ENCODE measurements at places on chromosomes 4 and X. TPM values are rescaled to one million over a fixed set of nuclear protein-coding genes. Genes with fewer than 3 reads are reported as not detected.

DNA sequence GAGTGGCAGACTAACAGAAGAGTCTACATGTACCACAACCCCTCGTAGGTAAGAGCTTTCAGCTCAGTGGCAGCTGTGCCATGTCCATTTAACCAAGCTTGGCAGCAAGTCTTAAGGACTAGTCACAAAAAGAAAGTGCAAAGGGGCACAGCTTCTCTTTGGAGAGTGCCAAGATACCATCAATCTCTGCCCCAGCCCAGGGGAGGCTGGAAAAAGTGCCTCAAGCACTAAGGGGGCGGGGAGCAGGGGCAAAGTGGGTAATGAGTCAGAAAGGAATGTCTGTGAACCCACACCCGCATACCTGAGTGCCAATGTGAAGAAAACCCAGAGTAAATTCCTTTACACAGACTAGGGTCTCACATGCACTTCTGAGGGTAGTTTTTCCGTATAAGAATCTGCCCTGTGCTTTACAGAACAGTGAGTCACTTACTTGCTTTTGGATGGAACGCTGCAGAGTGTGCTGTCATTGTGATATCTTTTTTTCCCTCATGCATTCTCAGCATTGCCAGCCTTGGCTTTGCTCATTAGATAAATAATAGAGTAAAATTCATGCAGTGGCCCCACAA lies 219.8 kb downstream of the ZNF674 start:
- peak; percentile 21 for DNase-seq

The CLNK gene
- total RNA-seq, result not detected

The HSFX1 gene
- total RNA-seq, result 0.43 TPM

DNA sequence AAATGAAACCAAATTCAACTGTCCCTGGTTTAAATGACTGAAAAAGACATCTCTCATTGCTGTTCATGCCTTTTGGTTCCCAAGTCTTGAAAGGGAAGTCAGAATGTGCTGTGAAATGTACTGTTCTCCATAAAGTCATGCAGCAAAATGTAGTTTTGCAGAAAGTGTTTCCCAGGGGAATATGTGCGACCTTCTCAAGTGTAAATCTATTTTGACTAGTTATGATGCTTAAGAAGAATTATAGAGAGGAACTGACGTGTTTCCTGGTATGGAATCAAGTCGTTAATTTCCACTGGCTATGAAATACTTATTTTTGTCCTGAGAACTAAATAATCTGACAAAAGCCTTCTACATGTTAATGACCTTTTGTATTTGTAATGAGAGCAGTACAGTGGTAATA lies 223.1 kb downstream of the CLCN4 start:
- DNase-seq, result peak; percentile 35

The DMP1 gene
- not detected for total RNA-seq

DNA sequence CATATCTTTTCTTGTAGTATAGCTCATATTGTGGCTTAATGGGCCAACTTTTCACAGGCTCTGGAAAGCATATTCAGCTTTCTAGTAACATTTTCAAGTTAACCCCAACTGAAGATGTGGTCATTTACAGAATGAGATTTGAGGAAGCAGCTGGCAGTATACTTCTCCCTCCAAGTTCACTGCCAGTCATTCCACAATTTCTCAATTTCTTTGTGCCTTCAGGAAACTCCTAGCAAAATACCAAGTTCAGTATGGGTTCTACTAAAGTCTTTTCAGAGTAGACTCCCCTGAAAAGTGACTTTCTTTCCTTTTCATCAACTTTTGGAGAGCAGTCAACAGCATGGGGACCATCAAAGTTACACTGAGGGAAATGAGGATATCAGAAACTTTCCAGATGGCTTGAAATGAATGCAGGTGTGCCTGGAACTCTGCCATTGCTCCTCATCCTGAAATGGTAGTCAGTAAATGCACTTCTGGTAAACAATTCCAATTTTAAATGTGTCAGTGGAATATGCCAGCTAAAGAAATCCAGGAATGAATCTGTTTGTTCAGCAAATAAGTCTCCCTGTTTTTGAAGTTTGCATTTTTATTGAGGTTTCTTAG lies 81.5 kb upstream of the TEX13D start:
- DNase-seq, result no peak

DNA sequence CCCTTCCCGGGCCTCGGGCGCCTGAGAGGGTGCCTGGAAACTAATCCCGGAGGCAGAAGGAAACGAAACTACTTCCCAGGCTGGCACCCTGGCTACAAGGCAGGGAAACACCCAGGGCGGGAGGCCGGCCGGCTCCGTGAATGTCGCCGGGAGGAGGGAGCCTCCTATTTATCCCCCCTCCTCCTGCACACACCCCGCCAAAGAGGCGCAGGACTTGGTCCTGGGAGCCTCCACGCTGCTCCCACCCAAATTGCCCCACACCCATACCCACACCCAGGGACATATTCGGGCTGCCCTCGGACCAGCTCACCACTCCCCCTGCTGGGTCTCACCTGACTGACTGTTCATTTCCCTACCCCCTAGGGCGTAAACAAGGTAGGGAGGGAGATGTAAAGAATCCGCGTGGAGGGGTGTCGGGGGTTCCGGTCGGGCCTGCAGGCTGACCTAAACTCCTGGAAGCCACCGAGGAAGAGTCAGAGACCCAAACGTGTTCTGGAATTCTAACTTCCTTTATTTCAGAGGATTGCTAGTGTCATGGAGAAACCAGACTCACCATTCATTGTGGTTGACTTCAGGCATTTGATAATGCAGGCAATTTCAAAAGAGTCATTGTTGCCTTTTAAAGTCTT lies at the start of gene BTC:
Gene BTC, minus strand, starts transcription at position 142 of the 629 bp plus-strand sequence. CDS start 198 bp downstream, outside the sequence.
- no peak for DNase-seq

DNA sequence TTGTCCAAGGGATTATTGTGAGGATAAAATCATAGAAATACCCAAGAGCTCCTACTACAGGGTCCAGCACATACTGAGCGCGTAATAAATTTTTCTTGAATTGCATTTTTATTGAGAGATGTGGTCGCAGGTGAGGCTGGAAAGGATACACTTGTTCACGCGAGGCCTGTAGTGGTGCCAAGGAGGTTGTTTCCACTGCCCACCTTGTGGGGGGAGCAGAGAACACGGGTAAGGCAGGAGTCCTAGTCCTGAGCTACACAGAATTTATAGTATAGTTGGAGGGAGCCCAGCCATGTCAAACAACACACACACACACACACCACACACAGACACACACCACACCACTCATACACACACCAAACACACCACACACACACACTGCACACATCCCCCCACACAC lies 31.8 kb upstream of the CYP4V2 start:
- no peak for DNase-seq

- DNase-seq, result no peak
Observed at GRCh38 chr4:1987296-1987695, 21.5 kb downstream of the NELFA start.

GRCh38 chr4:37503261-37503660 lies 182.9 kb downstream of the RELL1 start:
- no peak for DNase-seq

The DYNLT3 gene
- 87.0 TPM for total RNA-seq

- DNase-seq, result no peak
Observed at GRCh38 chr4:14871676-14872430, 130.4 kb upstream of the CPEB2 start.

DNA sequence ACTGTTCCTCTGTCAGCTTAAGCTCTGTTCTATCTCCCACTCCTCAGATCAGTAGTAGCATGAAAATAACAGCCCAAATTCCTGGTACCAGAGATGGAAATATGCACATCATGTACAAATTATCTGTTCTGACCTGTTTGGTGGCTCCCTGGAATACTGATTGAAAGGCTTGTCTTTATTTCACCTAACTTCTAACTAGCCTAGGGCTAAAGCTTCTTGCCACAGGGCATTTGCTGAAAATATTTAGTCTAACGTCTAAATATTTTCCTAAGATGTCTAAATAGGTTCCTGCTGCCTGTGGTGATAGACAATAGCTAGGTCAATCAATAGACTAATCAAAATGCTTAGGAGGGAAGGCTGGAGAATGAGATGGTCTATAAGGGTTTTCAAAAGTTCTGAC lies 12.9 kb upstream of the PRMT9 start:
- DNase-seq, result no peak

- peak; percentile 95 for DNase-seq
Observed at GRCh38 chrX:45479835-45480422, 279.3 kb upstream of the DIPK2B start.

DNA sequence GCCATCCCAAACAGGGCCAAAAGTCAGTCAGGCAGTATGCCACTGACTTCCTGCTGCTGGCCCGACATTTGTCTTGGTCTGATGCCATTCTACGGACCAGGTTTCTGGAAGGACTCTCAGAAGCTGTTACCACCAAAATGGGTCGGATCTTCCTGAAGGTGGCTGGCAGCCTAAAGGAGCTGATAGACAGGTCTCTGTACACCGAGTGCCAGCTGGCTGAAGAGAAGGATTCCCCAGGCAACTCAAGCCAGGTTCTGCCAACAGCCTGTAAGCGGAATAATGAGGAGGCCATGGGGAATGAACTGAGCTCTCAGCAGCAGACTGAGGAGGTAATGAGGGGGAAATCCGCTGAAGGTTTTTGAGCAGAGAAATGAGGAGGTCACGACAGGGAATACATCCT lies 95.7 kb downstream of the RTL9 start:
- no peak for DNase-seq

DNA sequence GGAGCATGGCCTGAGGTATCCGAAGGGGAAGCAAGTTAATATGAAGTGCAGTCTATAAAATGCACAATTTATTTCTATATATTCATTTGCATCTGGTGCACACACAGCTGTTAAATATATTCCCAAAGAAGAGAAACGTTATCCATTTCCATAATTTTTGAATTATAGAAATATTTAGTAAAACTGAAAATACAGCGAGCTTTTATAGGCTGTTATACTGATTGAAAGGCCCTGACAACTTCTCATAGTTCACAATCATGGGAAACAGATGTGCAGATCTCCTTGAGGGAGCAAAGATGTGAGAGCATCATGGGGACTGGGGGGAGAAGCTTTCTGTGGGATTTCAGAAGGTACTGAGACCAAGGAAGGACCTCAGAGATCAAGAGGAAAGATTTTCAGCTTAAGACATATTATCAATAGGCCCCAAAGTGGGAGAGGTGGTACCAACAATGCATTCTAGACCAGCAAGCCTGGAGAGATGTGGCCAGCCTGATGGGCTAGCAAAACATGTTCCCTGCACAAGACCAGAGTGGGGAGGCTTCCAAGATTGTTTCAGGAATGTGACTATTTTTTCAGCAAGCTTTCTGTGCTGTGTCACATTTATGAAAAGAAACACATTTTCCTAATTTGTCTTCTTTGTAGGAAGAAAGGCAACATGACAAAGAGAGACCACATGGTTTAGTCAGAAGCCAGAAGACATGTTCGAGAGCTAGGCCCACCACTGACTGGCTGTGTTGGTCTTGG lies 256.0 kb upstream of the SFRP2 start:
- peak; percentile 6 for DNase-seq

DNA sequence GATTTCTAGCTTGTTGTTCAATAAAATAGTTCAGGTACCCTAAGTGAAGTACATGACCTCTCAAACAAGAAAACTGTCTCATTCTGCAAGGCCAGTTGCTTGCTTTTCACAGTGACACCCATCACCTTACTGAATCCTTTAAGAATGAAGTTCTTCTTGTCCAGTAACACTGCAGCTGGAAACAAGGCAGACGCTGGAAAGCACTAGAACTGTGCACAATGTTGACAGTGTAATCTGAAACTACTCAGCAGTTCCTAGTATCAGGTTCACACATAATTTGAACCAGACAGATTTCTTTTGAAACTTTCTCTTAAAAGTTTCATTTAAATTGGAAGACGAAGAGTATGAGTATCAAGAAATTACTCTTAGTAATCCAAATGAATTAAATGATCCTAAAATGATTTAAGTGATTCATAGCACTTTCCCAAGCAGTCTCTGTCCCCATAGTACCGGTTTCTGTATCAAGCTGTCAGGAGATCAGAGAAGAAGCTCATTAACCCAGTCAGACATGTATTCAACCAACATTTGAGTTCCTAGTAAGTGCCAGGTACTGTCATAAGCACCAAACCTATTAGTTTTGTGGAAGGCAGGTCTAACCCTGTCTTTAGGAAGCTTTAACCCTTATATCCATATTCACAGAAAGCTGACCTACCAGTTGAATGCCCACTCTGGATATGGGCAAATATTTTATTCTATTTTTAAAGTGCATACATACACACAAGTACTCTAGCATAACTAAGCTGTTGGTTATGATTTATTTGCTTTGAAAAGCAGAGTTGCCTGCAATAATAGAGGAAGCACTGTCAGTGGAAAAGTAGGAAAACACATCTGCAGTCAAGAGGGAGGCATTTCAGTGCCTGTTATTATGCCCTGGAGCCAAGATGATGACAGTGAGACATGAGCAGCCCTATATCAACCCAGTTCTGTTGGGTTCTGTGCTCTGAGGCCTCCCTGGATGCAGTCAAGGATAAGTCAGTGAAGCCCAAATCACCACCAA lies 63.6 kb downstream of the PALLD start:
- peak; percentile 56 for DNase-seq

DNA sequence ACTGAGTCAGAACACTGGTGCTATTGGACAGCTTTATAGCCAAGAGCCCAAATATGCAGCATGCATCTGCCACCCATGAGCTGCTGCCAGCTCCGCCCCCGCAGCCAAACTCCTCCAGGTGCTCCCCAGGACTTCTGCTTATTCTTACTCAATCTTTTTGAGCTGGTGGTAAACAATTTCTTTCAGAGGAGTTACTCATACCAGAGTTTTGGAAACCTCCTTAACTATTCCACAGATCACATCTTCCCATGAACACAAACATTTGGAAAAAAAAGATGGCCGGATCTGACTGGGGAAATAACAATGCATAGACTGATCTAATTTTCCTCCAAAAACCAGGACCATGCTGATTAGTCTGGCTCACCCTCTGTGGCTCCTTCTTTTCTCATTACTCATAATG lies 399.9 kb downstream of the GPM6A start:
- peak; percentile 53 for DNase-seq

Data from fibroblast of villous mesenchyme (primary cell).